ENCODE measurements at places on chromosomes 12 and 14. TPM values are rescaled to one million over a fixed set of nuclear protein-coding genes. Genes with fewer than 3 reads are reported as not detected.

The FERMT2 gene
- 157 TPM for total RNA-seq

The GZMB gene
- not detected for total RNA-seq

The RHEBL1 gene
- 1.6 TPM for total RNA-seq

The GLIPR1L2 gene
- not detected for total RNA-seq

The LALBA gene
- total RNA-seq: not detected

The RNASE4 gene
- 7.0 TPM for total RNA-seq

Measured in placental pericyte (primary cell).